ENCODE measurements at places on chromosomes 16 and 17.

- DNase-seq, result no peak
Observed at GRCh38 chr17:42230225-42230624, 35.9 kb upstream of the GHDC start.

DNA sequence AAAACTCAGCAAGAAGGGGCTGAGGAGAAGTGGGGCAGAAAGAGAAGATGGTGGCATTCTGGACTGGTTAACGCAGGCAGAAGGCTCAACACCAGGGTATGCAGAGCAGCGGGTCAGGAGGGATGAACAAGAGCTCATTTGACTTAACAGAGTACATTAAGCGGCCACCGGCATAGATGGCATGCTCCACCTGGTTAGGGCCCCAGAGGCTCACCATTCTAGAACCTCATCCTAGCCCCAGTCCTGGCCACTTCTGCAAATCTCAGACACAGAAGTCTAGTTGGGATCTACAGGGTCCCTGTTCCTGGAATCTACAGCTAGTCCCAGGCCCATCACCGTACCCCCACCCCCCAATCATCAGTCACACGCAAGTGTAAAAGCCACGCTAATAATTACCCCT is 1.7 kb upstream of the MYO1C start:
- DNase-seq, result no peak

GRCh38 chr16:76336112-76336511 is 58.9 kb downstream of the CNTNAP4 start:
- DNase-seq, result no peak

DNA sequence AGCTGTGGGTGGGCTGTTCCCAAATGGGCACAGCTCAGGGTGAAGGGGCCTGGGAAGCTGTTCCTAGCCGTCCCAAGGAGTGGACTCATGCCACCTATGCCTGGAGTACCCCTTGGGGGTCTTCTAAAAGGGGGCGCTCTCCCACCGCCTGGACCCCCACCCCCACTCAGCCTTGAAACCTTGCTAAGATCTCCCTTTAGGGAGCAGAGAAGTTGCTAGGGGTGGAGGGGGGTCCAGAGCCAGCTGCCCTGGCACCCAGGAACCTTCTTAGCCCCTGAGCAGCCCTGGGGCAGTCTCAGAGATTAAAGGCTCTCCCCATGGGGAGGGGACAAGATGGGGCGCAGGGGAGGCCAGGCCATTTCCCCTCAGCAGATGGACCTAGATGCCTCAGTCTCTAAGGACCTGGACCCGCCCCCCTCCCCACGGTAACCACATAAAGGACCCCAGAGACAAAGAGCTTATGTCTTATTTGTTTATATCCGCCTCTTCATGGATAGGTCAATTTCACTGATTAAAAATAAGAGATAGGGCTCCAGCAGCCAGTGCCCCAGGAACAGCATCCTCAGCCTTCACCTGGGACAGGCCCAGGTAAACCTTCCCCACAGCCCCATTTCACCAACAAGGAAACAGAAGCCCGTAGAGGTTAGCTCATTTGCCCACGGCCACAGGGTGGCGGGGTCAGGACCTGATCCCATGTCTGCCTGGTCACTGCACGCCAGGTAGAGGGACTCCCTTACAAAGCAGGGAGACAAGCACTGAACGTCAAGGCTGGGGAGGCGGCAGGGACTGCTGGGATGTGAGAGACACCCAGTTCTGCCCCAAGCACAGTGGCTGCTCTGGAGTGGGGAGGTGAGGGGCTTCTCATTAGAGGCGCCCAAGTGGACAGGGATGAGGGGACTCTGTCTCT is 3.4 kb downstream of the MTSS2 start:
- DNase-seq, result no peak

DNA sequence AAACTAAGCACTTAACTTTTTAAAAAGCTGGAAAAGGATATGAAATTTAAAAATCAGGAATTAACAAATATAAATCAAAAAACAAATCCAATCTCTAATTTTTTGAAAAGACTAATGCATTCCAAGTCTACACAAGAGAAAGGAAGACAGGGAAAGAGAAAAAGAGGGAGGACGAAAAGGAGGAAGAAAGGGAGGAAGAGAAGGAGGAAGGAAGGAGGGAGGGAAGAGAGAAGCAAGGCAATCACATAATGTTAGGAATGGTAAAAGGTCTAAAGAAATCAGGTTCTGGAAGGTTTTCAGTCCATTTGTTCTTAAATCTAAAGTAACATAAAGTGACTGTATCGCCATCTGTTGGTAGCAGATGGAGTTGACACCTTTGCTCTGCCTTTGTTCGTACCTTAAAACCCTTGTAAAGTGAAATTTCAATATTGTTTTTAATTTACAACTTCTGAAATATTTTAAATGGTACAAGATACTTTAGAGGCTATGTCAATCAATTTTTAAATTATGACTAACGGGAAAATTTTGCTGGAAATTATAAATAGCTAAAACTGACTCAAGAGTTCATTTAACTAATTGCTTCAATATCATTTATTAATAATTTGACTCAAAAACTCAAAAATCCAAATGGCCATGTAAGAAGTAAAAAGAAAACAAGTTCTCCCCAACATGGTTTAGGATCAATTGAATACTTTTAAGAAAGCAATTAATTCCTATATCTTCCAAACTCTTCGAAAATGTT is 20.4 kb upstream of the CDYL2 start:
- DNase-seq, result peak; percentile 86

Data from cardiac fibroblast (primary cell).